Heart right ventricle (tissue), 16 donors: ENCODE measurements at places on chromosomes 13 and 19.

DNA sequence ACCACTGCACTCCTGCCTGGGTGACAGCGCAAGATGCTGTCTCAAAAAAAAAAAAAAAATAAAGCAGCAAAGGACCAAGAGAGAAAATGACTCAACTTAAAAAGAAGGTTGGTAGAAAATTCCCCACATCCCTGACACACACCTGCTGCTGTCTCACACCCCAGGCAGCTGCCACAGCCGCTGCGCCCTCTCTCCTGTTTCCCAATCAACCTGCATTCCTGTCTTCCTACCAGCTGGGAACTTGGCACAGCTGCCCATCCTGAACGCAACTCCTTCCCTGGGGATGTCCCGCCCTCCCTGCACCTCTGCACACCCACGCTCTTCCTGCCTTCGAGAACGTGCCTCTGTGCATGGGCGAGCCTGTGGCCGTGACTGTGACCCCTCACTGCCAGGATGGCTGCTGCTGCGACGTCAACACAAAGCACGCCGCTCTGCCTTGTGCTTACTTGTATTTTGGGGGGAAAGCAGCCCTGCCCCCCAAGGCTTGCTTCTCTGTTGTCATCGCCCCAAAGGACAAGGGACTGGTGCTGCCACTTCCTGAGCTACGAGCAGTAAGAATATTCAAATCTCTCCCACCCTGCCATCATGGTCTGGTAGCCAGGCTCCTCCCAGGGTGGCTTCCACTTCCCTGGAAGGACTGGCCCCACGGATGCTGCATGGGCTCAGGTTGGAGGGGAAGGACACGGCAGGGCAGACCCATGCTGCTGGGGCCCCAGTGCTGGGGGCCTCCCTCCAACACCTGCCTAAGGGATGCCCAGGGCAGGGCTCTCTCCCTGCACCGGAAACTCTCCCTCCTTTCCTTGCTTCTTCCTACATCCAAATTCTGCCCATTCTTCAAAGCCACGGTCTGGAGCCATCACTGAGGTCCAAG, 20.7 kb downstream of the SH3GL1 start:
- no peak for DNase-seq

GRCh38 chr13:80030491-80030890, 310.4 kb downstream of the SPRY2 start:
- DNase-seq = no peak

GRCh38 chr13:24328145-24328544, 18.8 kb downstream of the C1QTNF9 start:
- DNase-seq = no peak

DNA sequence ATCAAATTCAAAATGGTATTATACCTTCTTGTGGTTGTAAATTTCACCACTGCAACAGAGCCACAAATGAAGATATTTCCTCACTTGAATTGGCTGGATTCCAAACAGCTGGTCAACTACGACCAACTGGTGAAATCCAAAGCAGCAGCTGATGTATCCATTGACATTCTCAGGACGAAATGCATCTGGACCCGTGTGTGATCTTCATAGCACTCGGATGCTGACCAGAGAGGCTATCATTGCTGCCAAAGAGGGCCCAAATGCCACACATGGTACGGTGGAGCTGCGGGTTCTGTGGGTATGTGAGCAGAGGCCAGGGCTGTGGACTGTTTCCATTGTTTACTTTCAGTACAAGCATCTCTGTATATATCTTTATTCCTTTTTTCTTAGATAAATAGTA, 25.6 kb upstream of the PCCA start:
- no peak for DNase-seq

GRCh38 chr19:20912973-20913372, 10.1 kb upstream of the ZNF85 start:
- no peak for DNase-seq

- no peak for DNase-seq
Observed at GRCh38 chr19:48632692-48633147, 4.5 kb downstream of the DBP start.

DNA sequence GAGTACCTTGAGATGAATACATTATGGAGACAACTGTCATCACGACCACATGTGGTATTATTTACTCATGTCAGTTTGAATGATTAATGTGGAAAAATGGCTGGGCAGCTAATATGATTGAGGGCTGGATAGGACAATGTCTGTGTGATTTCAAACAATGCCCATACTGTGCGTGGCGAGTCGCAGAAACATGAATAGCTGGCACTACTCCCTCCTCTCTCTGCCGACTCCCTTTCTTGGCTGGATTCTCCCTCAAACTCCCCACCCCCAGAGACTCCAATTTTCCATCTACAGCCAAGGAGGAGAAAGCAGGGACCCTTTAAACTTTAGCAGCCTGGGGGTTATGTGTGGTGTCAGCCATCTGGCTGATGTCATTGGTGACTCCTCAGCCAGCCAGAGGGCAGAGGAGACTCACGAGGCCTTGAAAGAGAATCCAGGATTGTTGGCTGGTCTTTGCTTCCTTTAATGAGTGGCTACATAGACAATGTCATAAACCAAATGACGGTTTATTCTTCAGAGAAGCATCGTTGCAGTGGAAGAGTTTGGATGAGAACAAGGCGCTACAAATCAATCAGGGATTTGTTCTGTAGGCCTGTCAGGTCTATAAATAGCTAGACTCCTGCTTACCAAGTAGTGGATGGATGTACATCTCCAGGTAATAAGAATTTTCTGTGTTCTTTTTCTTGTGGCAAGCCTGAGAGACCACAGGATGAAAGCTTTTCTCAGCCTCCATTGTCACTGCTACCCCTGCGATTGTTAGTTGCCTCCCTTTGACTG, 165.6 kb downstream of the DLEU7 start:
- no peak for DNase-seq
